ENCODE measurements at places on chromosomes 6 and 20.

DNA sequence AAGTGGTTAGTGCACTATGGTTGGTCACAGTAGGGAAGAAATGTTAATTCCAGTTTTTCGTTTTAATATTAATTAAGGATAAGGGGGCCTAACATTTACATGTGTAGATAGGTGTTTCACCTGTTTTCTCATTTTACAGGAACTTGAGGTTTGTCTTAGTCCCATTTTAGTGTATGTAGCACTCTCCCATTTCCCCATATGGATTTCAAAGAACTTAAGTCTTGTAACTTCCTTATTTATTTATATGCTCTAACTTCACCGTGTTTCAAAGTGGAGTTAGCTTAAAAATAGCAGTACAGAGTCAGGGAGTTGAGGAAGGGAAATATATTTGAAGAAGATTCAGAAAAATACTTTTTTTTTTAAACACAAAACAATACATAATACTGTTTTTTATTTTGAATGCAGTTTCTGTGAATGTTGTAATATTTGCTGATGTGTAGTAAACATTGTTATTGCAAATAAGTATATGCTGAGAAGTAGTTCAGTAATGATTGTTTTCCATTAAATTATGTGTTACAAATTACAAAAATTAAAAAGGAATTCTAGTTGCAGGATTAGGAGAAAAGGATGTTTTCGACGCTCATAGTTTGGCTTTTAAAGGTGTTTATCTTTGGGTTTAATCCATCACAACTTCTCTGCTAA lies 3.5 kb downstream of the SCAF8 start:
- DNase-seq = no peak

- DNase-seq = no peak
Measured at GRCh38 chr20:17749626-17749977, 49.8 kb downstream of the BANF2 start.

DNA sequence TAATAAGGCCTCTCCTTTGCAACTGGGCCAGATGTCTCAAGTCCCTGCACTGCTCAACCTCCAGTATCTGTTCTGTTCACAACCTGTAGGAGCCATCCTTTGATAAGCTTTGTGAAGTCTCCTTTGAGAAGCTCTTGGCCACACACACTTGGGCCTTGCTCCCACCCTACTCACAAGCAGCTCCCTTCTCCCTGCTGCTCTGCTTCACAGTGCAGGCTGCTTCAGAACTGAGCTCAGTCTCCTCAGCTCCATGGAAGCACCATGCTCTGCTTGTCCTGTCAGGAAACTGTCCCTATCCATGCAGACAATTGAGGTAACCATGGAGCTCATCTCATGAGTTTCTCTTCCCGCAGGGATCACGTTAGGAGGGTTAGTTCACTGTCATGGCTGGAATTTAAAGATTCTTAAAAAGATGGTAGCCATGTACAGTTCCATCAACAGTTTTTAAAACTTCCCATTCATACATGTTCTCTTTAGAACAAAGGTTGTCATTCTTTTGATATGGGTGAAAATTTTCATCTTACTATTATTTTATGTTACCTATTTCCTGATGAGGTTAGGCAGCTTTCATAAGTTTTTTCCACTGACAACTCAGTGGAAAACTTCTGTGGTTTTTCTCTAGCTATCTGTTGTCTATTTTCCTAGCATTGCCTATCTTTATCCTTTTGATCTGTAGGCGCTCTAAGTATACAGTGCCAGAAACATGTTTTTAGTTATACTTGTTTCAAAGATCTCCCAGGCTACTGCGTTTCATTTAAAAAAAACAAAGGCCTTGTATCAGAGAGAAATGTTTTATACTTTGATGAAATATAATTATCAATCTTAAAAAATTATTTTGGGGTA lies 62.6 kb downstream of the AK9 start:
- no peak for DNase-seq

DNA sequence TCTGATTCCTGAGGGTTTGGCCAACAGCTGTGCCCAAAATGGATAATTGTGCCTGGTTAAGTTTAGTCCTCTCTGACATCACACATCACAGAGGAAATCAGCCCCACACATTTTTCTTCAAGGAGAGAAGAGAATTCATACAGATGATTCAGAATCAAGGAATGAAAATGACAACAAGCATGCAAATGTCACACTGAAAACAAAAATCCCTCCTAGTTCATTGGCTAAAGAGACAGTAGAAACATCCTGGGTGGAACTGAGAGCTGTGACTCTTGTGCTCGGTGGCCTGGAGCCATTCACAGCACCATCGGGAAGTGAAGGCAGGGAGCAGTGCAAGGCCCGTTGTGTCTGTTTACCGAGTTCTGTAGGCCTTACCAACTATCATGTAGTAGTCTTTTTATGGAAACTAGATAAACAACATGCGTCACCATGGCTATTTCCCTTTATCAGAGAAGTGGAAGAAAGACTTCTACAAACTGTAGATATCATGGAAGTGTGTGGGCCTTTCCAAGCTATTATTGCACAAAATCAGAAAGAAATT lies 81.7 kb upstream of the TENT5A start:
- DNase-seq = no peak

DNA sequence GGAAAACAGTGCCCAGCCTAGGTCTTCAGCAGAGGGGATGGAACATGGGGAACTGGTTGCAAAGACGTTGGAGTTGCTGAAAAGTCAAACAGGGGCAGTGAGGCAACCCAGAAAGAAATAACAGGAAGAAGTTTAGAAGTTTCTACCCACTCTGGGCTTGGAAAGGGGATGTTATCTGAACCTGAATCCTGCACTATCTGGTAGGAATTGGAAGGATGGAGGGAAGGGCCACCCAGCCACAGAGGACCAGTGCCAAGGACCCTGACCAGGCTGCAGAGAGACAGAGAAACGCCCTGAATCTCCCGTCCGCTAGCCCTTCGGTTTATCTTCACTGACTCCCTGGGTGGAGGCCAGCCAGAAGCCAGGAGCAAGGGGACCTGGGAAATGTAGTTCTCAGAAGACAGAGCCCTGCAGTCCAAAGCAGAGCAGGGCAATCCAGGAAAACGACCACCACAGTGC lies 217.3 kb upstream of the RREB1 start:
- no peak for DNase-seq

DNA sequence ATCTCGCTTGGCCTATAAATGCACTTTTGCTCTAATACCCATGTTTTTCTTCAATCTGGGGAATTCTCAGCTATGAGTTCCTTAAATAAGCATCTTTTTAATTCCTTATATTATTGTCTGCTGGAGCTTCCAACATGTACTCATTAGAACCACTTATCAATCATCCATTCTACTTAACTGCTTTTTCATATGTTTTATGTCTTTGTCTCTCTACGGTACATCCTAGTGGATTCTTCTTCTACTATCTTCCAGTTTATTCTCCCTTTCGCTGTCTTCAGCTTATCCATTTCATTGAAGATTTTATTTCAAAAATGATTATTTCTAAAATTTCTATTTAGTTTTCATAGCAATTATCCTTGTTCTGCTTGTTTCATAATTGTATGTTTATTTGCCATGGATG lies 12.4 kb upstream of the ZSCAN16 start:
- no peak for DNase-seq

- no peak for DNase-seq
Measured at GRCh38 chr6:151239603-151240035, at the start of gene AKAP12. AKAP12 (plus strand) TSS chr6:151239967; CDS start chr6:151240563, 596 bp downstream.

DNA sequence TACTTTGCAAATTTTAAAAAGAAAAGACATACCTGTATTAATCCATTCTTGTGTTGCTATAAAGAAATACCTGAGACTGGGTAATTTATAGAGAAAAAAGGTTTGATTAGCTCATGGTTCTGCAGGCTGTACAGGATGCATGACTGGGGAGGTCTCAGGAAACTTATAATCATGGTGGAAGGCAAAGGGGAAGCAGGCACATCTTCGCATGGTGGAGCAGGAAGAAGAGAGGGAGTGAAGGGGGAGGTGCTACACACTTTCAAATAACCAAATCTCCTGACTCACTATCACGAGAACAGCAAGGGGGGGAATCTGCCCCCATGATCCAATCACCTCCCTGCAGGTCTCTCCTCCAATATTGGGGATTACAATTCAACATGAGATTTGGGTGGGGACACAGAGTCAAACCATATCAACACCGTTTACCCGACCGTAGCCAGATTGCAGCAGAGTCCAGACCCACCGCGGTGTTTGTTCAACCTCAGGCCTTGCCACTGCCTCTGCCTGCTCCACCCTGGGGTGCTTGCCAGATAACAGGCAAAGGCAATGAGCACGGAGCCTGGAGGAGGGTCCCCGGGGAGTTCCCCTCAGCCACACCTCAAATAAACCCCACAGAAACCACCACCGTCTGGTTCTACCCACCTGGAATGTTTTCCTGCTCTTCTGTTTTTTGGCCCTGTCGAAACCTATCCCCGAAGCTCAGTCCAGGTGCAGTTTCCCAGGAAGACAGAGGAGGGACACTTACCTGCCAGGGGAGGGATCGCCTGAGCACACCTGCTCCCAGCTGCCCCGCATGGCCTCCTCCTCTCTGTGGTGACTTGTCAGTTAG lies 142.2 kb upstream of the AFDN start:
- DNase-seq = no peak

GRCh38 chr20:60008130-60008808 lies 50.0 kb downstream of the CDH26 start:
- DNase-seq = peak; percentile 8

GRCh38 chr20:36585410-36586125 lies 12.2 kb downstream of the TGIF2 start:
- no peak for DNase-seq

DNA sequence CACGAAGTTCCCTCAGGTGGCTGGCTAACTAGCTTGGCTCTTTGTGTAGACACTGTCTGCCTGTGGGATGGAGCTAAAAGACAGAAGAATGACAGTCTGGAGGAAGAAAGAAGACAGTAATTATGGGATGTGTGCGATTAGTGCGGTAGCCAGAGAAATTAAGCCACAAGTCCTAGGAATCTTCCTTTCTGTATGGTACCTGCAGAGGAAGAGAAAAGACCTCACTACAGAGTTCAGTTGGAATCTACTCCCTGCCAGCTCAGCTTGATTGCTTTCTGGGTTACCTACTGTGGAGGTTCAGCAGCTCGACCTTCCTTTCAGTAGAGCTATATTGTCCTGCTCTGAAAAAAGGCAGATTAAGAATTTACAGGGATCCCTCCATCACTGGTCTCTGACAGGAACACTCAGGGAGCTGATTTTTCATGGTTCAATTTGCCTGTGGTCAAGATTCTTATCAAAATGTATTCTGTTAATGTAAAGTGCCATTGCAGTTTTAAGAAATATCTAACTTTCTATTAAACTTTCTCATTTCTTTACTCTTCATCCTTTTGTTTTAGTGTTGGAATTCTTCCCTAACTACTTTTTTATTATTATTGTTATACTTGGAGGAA lies 187.2 kb downstream of the CENPW start:
- no peak for DNase-seq

DNA sequence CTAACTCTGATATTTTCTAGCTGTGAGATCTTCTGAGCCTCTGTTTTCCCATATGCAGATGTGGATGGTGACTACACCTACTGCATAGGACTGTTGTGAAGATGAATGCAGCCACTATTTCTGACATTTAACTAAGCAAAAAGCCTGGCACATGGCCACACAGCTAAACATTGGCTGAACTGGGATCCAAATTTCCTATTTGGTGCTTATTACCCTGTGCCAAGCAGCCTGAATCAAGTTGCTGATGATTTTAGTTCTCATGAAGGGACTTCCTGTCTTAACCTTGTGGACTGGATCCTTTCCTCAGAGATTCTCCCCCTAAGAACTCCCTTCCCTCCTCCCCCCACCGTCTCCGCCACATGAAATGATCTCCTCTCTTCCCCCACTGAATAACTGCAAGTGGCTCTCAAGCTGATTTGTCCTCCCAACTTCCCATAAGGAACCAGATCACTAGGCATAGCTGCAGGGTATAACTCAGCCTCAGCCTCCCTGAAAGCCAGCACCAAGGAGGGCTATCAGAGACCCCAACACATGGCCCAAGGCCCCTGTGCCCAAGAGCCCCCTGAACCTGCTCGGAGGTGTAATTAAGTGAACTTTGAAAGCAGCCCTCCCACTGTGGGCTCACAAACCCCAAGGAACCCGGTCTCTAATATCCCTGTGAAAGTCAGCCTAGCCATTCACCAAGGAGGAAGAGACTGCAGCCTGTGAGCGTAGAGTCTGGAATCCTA lies 55.7 kb downstream of the MAFB start:
- DNase-seq = no peak

GRCh38 chr20:58981628-58982364 lies 740 bp downstream of the NELFCD start:
- DNase-seq = peak; percentile 10

- DNase-seq = no peak
Measured at GRCh38 chr6:14784596-14785492, 461.0 kb upstream of the JARID2 start.

DNA sequence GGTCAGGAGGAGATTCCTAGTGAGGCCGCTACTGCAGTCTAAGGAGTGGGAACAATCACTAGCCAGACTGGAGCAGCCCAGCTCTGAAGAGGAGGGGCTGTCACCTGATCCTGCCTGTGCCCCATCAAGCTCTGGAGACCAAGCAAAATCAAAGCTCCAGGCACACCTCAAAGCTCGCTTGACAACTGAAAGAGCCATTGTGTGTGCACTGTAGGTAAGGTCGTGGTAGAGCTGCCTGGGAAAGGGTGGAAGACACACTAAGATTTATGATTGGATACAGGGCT lies 58.2 kb downstream of the CSE1L start:
- DNase-seq = no peak

DNA sequence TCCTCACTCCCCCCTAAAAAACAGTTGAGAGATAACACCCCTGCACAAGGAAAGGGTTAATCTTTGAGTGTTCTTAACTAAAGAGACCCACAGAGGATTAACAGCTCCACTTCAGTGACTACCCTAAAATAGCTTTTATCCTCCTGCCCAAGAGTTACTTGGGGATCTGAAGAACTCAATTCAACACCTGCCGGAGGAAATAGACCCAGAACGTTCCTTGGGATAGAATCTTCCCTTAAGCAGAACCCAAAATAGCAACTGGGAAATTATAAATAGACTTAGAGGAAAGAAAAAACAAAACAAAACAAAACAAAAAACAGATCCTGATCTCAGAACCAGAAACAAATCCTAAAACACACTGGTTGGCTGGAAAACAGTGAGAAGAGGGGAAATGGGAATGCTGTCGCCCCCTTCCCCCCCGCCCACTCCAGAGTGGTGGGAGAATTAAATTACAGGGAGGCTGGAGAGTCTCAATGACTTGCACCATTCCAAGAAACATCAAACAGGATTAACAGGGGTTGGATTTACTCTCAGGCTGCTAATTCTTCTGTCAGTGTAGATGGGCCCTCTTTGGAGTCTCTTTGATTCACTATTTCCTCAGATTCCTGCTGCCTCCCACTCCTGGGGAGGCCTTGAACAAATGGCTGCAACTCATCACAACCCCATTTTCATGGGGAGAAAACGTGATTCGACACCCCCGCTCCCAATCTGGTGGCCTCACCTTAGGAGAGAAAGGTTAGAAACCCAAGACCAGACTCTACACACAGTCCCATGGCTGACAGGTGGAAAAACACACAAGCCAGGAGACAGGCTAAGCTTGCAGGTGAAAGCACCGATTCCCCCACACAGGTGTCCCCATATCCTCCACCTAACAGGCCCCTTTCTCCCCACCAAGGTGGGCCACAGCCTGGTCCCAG lies 1.4 kb downstream of the PLAGL2 start:
- no peak for DNase-seq

Measured in CD4-positive, alpha-beta T cell treated with Interleukin-1 beta for 1 hour (primary cell).